ENCODE measurements at places on chromosomes 7 and 10. TPM values are rescaled to one million over a fixed set of nuclear protein-coding genes. Genes with fewer than 3 reads are reported as not detected.

The HOXA6 gene
- 8.3 TPM for total RNA-seq

The PPIF gene
- total RNA-seq: 84.5 TPM

DNA sequence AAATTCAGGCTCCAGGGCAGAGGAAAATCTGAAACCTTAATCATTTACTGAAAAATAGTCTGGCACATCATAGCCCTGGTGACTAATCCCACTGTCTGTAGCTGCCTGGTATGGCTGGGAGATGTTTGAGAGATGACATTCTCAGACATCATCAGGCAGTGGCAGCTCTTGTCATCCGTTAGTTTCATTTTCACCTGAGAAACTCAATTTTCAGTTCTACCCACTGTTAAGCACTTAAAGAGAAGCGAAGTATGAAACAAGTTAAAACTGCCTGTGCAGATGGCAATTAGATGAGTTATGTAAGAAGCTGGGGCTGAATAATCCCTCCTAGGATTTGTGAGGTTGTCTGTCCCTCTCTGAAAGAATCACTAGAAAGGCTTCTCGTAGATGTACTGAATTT, 150.2 kb downstream of the NSUN6 start:
- DNase-seq: no peak

DNA sequence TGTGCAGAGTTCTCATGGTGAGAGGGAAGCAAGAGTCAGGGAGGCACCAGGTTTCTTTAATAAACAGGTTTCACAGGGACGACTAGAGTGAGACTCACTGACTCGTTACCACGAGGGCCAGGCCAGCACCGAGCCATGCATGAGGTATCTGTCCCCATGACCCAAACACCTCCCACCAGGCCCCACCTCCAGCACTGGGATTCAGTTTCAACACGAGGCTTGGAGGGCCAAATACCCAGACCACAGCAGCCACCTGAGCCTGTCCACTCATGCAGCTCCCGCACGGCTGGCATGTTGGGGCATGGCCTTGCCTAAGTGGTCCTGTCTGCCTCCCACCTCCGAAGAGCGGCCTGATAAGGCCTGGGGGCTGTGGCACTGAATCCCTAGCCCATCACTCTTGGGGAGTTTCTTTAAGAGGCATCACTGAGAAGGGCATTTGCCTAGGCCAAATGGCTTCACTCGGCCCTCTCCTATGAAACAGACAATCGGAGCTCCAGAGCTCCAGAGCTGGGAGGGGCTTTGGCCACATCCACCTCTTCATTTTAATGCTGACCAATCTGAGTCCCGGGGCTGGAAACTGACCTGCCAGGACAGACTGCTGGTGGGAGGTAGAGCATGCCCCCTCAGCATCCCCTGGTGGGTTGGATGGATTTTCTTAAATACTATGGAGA, 157.8 kb downstream of the DNAJB6 start:
- no peak for DNase-seq

DNA sequence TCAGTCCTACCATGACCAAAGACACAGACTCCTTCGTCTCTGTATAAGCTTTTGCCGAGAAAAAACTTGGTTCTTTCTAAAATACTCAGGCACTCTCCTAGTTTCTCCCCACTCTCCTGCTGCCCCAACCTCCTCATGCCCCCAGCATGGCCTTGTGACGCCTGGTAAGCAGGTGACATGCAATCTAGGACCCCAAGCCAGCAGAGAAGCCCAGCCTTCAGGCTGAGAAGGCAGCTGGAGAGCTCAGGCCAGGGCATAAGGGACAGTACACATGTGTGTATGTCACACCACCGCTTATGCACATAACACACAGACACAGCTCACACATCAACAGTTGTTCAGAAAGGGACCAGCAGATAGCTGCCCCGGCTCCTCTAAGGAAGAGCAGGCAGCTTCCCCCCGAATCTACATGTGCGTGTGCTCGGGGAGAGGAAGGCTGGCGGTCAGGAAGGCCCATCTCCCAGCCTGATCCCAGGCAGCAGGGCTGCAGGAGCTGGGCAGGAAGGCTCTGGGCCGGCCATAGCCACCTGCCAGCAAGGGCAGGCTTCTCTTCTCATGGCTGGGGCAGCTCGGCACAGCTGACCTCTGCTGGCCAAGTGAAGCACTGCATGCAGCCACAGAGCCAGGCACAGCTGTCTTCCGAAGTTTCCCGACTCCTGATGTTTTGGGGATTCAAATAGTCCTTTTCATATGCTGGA, 8.5 kb downstream of the DDX56 start:
- DNase-seq: peak; percentile 53

DNA sequence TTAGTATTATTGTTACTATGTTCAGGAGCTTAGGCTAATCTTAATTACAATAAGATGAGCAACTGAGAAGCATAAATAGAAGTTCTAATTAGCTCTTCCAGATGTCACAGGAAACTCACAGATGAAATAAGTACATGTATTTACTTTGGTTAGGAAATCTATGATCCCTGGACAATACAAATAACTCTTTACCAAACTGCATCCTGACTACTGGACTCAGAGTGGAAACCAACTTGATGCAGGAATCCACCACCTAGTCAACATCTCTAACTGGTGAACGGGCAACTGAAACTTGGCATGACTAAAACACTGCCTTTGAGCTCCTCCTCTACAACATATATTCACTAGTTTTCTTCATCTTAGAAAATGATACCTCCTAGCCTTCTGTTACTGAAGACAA, 193.2 kb downstream of the AGMO start:
- DNase-seq: no peak
